Epithelial cell of esophagus (primary cell): ENCODE measurements at places on chromosomes 13 and 19.

DNA sequence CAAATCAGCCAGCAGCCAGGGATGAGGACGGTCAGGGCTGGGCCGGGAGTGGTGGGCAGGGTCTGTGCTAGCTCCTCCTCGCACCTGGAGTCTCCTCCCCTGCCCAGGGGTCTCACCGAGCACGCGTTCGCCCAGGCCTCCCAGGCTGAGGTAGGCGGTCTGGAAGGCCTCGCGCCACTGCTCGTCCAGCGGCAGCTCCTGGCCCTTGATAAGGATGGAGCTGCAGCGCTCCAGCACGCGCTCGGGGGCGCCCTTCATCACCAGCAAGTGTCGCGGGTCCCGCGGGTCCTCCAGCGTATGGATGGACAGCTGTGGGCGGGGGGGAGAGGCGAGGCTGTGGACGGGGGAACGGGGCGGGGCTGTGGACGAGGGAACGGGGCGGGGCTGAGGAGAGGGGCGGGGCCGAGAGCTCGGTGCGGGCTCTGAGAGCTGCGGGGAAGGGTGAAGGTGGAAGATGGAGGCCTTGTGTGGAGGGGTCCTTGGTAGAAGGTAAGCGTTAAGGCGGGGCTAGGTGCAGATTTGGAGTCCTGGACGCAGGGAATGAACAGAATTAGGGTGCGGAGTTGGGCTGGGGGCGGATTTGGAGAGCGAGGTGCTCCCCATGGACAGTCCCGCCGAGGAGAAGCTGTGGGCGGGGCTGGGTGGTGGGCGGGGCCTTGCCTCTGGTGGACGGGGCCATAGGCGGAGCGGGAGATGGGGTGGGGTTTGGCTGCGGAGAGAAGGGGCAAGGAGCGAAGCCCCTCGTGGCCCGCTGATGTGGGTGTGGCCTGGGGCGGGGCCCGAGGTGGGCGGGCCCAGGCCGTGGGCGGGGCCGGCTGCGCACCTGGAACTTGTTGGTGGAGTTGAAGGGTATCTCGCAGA, 5.7 kb downstream of the ATP4A start:
- DNase-seq = peak; percentile 65

GRCh38 chr19:49125025-49125731, 5.8 kb downstream of the PPFIA3 start:
- DNase-seq = peak; percentile 73

DNA sequence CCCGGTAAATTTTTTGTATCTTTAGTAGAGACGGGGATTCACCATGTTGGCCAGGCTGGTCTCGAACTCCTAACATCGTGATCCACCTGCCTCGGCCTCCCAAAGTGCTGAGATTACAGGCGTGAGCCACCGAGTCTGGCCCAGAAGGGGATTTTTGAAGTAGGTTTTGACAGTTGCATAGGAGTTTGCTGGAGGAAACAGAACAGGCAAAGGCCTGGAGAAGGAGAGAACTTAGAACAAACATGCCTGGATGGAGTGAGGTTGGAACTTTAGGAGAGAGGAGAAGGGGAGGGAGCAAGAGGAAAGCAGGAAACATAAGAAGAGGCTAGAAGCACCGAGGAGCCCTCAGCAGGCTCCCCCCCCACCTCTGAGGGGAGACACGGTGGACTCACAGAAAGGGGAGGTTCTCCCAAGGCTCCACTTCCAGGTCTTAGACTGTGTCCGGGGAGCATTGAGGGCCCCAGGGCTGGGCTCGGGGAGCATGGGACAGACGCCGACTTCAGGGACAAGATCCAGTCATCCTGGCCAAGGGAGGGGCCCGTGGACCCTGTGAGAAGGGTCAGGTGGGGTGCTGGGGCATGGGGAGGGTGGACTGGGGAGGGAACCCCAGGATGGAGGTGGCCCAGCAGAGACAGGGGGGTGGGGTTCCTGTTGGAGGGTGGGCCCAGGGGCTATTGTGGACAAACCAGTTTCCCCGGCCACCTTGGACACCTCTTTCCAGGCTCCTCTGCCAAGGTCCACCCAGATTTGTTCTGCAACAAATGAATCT, 1.8 kb upstream of the FBN3 start:
- DNase-seq = no peak

DNA sequence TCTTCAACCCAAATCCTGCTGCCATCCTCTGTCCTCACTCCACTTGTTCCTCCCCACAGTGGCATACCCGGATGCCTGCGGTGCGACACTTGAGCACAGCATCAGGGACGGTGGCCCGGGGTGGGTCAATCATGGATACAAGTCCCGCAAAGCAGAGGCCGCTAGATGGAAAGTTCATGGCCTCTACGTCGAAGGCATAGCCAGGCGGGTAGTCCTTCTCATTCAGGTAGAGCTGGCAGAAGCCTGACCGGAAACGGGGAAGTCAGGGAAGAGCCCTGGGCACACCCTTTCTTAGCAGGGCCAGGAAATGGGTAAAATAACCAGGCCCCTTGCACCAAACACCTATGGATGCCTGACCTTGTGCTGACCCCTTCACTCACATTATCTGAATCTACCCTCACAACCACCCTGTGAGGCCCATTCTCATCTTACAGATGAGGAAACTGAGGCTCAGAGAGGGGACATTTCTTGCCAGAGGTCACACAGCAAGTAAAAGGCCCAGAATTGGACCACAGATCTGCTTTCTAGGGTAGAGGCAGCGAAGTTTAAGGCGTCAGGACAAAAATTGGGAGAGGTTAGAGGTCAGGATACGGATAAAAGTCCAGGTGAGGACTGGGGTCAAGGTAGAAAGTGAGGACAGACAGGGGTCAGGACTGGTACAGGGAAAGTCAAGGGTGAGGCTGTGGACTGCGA, 6.5 kb downstream of the ATP4A start:
- DNase-seq = no peak

DNA sequence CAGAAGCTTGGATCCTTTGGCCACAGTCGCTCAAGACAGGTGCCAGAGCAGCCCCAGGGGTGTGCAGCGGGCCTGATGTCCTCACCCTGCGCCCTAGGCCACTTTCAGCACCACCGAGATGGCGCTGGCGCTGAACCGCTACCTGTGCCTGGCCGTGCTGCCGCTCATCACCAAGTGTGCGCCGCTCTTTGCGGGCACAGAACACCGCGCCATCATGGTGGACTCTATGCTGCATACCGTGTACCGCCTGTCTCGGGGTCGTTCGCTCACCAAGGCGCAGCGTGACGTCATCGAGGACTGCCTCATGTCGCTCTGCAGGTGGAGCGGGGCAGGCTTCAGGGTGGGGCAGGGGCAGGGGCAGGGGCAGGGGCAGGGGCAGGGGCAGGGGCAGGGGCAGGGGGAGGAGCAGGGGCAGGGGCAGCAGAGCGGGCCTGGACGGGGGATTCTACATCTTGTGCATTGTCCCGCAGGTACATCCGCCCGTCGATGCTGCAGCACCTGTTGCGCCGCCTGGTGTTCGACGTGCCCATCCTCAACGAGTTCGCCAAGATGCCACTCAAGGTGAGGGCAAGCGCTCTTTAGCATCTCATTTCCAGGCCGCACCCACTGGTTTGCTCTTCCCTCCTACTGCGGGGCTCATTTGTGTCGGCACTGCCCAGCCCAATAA, 69.1 kb downstream of the RYR1 start:
- DNase-seq = no peak

DNA sequence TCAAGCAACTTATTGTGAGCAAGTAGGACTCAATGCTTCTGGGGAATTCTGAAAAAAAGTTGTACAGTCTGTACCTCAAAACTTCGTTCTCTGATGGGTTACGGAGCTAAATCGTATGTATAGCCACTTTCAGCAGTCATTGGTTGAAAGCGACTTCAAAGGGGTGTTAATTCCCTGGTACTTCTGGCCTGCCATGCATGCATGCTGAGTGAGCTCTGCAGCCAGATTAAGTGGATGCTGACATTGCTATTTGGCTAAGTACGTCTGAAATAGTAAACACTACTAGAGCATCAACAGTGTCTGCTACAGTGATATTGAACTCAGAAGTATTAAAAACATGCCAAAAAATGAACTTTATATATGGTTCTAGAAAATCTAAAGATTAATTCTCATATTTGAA, 1183.1 kb upstream of the PCDH20 start:
- DNase-seq = no peak

DNA sequence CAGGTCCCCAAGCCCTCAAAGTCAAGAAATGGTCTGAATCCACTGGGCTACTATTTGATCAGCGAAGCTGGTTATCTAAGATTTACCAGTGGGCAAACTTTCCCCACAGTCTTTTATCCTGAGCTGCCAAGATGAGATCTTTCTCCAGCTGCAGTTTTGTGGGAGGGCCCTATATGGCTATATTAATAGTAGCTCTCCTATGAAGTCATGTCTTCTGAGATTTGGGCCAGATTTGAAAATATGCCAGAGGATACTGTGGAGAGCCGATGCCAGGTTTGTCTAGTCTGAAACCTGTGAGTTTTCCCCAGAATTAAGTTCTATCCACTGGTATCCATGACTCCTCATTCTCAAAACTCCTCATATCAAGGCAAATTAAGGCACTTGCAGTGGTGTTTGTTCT, 173.2 kb downstream of the FLT1 start:
- DNase-seq = no peak

DNA sequence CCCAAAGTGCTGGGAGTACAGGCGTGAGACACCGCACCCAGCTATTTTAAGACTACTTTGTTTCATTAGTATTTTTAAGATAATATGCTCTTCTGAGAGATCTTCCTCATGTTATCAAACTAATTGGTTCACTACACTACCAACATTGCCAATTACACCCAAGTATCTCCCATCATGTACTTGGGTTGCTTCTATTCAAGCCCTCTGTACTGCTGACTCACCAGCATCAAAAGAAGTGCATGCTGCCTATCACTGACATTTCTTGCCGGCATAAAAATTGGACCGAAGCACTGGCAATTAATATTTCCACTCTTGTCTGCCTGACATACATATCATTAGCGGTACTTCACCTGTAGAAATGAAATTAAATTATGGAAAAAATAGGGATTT, 164.2 kb upstream of the NBEA start:
- no peak for DNase-seq

- peak; percentile 31 for DNase-seq
These were observed 7.9 kb downstream of the MLLT1 start for GRCh38 chr19:6271721-6272410.

GRCh38 chr19:42370626-42371175, 19.4 kb downstream of the CNFN start:
- peak; percentile 18 for DNase-seq

DNA sequence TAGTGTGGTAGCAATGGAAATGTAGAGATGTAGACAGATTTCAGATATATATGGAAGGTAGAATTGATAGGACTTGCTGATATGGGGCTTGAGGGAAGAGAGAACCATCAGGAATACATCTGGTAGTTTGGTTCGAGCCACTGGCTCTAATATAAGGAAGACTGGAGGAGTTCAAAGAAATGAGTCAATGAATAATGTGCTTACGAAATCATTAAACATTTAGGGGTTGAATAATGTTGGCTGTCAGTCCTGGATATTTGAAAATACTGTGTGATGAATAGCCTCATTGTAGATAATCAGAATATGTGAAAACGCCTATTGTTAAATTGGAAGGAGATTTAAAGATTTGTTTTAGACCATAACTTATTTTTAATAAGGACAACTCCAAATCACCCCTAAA, 21.6 kb downstream of the SGCG start:
- DNase-seq = peak; percentile 6

- no peak for DNase-seq
These were observed 13.5 kb downstream of the PLAUR start for GRCh38 chr19:43656436-43656835.

- DNase-seq = peak; percentile 20
These were observed 24.3 kb downstream of the ZNF90 start for GRCh38 chr19:20102097-20102496.

DNA sequence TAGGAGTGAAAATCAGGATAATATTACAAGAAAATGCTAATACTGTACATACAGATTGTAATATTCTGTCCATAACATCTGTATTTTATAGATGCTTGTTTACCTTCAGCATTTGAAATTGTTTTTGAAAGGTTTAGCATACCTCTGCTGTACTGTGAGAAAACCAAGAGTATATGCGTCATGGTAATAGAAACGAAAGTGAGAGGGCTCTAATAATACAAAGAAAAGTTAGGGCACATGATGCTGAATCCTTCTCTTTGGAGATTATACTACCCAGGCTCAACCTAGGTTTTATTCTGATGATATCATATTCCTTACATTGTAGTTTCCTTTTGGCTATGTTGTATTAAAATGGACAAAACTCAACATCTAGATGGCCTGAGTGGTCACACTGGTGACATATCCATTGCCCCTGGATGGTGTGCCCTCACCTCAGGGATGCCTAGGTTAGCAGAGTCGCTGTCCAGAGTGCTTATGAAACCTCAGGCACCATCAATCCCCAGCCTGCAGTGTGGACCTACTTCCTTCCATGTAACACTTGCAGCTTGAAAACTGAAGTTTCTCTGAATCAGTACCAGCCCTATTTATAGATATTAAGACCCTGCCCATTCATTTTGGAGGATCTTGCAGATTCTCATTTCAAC, 253.7 kb downstream of the KCTD12 start:
- DNase-seq = peak; percentile 37

GRCh38 chr13:94169454-94170144, 309.9 kb downstream of the DCT start:
- no peak for DNase-seq

DNA sequence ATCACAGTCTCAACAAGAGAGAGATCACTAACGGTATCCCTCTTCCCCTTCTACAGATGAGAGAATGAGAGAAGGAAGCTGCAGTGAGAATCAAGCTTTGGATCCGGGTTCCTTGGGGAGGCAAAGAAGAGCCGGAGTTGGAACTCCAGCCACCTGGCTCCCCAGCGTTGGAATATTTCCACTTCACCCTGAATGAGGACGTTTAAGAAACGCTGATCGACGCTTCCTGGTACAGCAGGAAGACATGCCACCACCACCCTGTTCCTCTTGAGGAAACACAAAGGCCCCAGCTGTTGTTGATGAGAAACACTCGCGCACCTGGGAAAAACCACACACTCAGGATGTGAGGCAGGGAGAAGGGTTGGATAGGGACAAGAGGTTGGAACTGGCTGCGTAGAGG, 11.3 kb upstream of the CACNG8 start:
- DNase-seq = no peak

DNA sequence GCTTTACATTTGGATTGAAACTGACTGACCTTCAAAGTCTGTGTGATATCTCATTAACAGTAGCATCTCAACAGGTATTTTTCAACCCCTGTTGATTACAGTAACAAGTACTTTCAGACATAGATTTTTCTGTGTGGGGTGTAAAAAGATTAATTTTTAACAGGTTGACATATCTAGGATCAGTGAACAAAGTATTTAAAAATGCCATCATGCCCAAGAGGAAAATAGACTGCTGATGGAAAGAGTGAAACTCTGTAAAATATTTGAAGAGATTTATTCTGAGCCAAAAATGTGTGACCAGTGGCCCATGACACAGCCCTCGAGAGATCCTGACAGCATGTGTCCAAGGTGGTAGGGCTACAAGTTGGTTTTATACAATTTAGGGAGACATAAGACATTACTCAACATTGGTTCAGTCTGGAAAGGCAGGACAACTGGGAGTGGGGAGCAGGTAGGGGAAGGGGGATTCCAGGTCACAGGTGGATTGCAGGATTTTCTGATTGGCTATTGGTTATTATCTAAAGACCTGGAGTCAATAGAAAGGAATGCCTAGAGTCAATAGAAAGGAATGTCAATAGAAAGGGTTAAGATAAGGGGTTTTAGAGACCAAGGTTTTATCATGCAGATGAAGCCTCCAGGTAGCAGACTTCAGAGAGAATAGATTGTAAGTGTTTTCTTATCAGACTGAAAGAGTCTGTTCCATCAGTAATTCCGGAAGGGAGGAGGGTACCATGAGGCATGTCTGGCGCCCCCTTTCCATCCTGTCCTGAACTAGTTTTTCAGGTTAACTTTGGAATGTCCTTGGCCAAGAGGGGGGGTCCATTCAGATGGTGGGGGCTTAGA, 29.1 kb downstream of the TNFRSF19 start:
- peak; percentile 41 for DNase-seq

- DNase-seq = no peak
These were observed 4.0 kb upstream of the COX6B2 start for GRCh38 chr19:55358493-55358892.
